Fibroblast of lung (primary cell): ENCODE measurements at places on chromosomes 5 and 9. TPM values are rescaled to one million over a fixed set of nuclear protein-coding genes. Genes with fewer than 3 reads are reported as not detected.

GRCh38 chr9:130866474-130866965 is 30.1 kb downstream of the QRFP start:
- peak; percentile 82 for DNase-seq

GRCh38 chr9:131449276-131449675 is 53.4 kb upstream of the POMT1 start:
- DNase-seq = no peak

GALNT12 gene
- total RNA-seq = 18.2 and 27.2 TPM in 2 replicates

GRCh38 chr5:10464173-10464572 is 22.5 kb downstream of the ROPN1L start:
- DNase-seq = no peak

LTC4S gene
- total RNA-seq = 0.83 and 4.1 TPM in 2 replicates

DNA sequence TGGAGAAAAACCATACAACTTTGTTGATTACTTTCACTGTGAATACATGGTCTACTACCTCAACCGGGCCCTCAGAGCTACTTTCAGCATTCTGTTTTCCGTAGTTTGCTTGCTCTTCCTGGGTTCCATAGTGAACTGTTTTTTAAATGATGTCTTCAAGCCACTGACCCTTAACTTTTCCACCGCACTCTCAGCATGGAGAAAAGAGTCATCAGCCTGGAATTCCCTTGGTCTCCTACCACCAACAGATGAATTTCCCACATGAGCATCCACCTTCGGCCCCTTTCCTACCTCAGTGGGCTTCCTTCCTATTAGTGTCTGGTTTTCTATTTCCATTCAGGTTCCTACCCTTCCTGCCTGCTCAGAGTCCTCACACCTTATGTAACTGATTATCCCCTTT is 135.9 kb upstream of the ADAMTSL1 start:
- DNase-seq = no peak

TMEM252 gene
- not detected in 2 replicates for total RNA-seq

CDC20B gene
- under 0.01 TPM in 1 of 2 replicates, not detected in the other for total RNA-seq

- no peak for DNase-seq
Measured at GRCh38 chr5:78649211-78649695, 681 bp upstream of the LHFPL2 start.

SMU1 gene
- 31.0 and 32.6 TPM in 2 replicates for total RNA-seq

FUT7 gene
- not detected in 2 replicates for total RNA-seq

- no peak for DNase-seq
Measured at GRCh38 chr5:167217097-167217743, 1074.2 kb upstream of the WWC1 start.

PDE6A gene
- under 0.01 TPM in 2 replicates for total RNA-seq

GRCh38 chr5:107532169-107532878 is 138.4 kb downstream of the EFNA5 start:
- peak; percentile 70 for DNase-seq

SLC23A1 gene
- total RNA-seq = not detected in 2 replicates

GRCh38 chr5:150779397-150780186 is 1.0 kb downstream of the SMIM3 start:
- peak; percentile 57 for DNase-seq

ANKRD31 gene
- total RNA-seq = 0.26 and 0.33 TPM in 2 replicates

GRCh38 chr5:125402787-125403186 is 656.3 kb upstream of the ZNF608 start:
- no peak for DNase-seq

GRCh38 chr9:36036253-36036779 is 397 bp upstream of the RECK start:
- no peak for DNase-seq

DNA sequence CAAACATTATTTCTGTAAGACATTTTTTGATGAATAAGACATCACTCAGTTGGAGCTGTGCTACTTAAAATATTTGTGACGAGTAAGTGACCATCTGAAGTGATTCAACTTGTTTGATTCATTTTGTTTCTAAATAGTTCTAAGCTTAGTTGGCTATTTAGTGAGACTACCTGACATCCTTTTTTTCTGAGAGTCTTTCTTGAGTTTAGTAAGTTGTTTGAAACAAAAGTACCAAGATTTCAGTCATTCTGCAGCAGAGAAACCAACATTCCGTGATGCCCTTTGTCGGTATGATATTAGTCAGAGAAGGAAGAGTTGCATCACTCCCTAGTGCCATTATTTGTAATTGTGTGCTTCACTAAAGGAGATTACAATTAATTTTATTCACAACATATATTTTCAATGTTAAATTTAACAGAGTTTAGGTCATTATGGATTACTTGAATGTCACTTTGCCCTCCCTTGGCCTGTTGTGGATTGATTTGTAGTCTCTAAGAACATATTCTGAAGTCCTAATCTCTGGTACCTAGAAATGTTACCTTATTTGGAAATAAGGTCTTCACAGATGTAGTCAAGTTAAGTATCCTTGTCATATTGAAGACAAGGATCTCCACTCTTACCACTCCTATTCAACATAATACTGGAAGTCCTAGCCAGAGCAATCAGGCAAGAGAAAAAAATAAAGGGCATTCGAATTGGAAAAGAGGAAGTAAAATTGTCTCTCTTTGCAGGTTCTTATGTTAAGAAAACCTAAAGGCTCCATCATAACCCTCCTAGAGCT is 212.2 kb downstream of the PCSK1 start:
- peak; percentile 60 for DNase-seq

- peak; percentile 84 for DNase-seq
Measured at GRCh38 chr5:43874772-43875171, 271.8 kb downstream of the NNT start.

GRCh38 chr5:79191457-79191856 is 44.5 kb upstream of the JMY start:
- DNase-seq = no peak
